ENCODE measurements at places on chromosomes 6 and 20.

DNA sequence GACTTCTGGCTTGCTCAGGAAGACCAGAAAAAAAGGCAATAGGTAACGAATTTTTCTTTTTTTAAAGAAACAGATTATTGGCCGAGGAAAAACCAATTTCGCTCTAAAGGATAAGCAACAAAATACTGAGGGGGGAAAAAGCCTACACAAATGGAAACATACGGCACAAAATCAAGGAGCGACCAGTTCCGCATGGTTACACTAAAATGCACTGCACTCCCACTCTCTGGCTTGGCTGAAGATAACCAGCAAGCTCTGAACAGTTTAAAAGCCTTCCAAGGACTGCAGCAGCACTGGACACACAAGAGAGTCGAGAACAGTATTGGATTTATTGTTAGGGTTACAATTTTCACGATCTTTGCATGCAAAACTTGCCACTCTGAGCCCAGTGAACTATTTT is 881 bp upstream of the MAP7 start:
- DNase-seq: no peak

DNA sequence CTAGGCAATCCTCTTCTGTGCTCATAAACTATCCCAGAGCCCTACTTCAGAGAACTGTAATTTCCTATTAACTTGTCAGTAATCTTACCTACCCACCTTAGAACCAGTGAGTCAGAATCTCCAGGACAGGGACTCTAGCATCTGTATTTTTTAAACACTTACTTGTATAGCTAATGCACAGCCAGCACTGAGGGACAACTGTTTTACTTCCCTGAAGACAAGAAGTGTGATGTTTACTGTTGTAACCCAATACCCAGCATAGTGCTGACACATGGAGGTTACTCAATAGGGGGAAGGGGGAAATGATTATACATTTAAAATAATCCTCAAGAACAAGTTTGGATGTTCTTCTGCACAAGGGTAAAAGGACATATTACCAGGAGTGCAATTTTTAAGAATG is 130.8 kb downstream of the BTBD9 start:
- no peak for DNase-seq

- no peak for DNase-seq
Measured at GRCh38 chr6:33172688-33173534, 19.4 kb downstream of the COL11A2 start.

- no peak for DNase-seq
Measured at GRCh38 chr6:18360188-18360587, 27.0 kb upstream of the RNF144B start.

DNA sequence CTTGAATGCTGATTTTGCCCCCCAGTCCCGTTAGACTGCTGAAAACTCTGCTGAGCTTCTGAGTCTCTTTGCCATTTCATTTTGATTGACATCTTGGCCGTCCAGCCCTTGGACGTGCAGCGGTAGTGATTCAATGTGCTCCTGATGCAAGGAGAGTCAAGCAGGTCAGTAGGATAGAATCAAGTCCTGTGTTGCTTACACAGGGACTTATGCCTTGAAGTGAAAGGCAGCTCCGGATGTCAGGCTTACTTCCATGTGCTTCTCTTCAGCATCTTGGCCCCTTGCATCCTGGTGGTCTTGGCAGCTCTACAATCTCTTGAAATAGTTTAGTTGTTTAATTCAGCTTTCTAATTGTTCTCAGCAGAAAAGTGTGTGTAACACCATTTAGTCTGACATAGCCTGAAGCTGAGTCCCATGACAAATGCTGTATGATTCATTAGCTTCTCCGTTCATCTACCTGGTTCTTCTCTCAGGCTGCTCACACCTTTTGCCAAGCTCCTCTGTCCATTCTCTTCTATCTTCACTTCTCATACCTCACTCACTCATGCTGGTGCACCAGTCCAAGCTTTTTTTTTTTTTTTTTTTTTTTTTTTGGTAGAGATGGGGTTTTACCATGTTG is 76.0 kb downstream of the EZR start:
- no peak for DNase-seq

Measured in stimulated activated CD4-positive, alpha-beta T cell treated with anti-CD3 and anti-CD28 coated beads, Interleukin-12 subunit alpha, Interleukin-12 subunit beta, amount 100 ng/mL, for 24 hours (primary cell).